ENCODE measurements at places on chromosomes 1 and 21.

DNA sequence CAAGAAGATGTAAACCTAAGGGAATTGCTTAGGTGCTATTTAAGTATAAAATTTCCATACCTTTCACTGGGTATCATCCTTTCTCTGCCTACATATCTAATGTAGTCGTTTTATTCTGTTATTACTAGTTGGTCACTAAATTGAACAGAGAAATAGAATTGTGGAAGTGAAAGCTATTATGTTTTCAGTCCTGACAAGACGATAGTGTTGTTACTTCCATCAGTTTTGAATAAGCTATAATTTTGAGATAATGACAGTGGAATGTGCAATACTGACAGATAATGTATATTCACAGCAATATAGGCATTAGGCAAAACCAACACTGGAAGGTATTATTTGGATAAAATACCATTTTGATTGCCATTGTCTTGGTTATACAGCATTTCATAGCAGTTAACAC is 181.8 kb downstream of the ADGRL2 start:
- no peak for DNase-seq

GRCh38 chr1:209732725-209733124 is 23.1 kb upstream of the TRAF3IP3 start:
- no peak for DNase-seq

GRCh38 chr1:18319099-18319498 is 161.6 kb upstream of the KLHDC7A start:
- no peak for DNase-seq

DNA sequence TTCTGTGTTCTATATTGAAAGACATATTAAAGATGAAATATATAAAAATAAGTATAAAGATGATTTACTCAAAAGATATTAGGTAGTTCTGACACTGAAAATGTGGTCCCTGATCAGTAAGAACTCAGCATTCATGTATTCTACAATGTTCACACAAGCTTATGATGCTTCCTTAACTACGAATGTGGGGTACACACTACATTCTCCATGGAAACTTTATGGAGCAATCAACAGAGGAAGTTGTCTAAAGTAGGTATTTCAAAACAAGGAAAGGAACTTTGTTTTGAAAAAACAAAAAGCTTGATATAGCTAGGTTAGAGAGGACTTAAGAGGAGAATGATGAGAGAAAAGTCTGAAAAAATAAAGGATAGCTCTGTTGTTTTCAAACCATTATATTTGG is 119.7 kb upstream of the RGS18 start:
- no peak for DNase-seq

- no peak for DNase-seq
Observed at GRCh38 chr1:28157894-28158293, 18.6 kb downstream of the PTAFR start.

- no peak for DNase-seq
Observed at GRCh38 chr1:18037651-18038050, 69.9 kb upstream of the IGSF21 start.

- DNase-seq: no peak
Observed at GRCh38 chr1:43370564-43370963, 2.8 kb upstream of the ELOVL1 start.

GRCh38 chr1:234214129-234214910 is 158.9 kb upstream of the COA6 start:
- no peak for DNase-seq

DNA sequence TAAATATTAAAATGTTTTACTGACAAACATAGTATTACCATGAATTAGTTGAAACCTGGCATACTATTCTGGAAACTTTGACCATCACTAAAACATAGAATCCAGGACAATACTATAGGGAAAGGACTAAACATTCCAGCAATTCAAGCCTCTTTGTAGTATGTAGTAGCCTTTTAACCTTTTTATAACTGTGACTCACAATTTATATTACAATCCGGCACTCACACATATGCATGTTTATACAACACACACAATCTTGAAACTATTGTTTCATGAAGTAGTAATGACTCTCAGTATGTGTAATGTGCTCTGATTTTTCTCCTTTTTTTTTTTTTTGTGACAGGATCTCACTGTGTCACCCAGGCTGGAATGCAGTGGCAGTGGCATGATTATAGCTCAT is 64.3 kb downstream of the ANKRD13C start:
- DNase-seq: no peak

DNA sequence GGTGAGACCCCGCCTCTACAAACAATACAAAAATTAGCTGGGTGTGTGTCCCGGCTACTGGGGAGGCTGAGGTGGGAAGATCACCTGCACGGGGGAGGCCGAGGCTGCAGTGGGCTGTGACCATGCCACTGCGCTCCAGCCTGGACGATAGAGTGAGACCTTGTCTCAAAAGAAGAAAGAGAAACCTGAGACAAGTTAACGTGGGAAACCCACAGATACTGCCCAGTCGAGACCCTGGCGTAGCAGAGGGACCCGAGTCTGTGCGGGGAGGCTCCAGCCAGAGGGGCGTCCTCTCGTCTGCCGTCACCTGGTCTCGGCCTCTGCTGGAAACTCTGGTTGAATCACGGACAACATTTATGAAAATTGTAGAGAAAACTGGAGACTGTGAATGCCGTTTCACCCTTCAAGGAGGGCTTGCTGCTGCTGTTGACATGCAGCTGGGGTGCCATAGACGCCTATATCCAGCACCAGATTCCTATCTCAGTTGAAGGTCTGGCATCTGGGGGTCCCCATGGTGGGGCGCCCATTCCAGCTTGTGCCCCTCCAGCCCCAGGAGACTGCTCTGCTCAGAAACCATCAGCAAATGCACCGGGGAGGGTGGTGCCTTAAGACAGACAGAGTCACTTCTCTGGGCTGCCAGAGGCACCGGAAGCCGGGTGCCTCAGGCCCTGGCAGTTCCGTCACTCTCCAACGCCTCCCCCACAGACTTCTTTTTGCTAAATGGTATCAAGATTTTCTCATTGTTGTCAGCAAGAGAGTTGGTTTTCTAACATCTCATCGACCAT is 13.6 kb upstream of the CDK11B start:
- no peak for DNase-seq

DNA sequence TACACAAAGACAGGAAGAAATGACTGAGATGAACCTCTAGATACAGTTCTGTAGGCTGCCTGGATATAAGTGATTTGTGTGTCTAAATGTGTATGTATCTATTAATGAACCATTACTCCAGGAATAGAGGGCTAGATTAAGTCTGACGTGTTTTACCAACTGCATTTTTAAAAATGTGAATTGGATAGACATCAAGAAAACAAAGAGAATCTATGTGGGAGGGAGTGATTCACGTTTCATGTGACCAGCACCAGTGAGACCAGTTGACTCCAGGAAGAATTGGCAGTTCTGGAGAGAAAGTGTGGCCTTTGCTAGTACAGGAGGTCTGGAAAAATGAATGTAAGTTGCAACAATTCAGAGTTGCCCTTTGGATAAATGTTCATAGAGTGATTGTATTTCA is 53.4 kb upstream of the RGS21 start:
- no peak for DNase-seq

DNA sequence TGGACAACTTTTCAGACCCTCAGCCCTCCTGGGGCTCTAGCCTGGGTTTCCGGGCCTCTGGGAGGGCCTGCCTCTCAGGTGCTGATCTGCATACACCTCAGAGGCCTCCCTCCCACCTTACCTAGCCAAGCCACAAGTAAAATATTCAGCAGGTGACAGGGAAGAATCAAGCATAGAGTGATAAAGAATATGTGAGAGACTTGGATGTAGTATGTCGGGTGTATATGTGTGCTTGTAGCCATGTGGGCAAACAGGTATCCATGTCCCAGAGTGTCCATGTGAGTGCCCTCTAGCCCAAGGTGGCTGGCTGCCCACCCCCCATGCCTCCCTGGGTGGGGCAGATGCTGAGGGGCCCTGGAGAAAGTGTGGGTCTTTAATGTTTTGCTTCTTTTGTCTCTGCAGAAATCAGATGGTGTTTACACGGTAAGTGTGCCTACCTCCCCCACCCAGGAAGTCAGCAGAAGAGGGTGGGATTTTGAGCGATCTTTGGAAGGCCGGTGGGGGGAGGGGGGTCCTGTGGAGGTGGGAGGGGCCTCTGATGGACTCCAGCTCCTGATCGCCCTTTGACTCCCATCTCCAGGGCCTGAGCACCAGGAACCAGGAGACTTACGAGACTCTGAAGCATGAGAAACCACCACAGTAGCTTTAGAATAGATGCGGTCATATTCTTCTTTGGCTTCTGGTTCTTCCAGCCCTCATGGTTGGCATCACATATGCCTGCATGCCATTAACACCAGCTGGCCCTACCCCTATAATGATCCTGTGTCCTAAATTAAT is 3.4 kb downstream of the FCER1G start:
- no peak for DNase-seq

DNA sequence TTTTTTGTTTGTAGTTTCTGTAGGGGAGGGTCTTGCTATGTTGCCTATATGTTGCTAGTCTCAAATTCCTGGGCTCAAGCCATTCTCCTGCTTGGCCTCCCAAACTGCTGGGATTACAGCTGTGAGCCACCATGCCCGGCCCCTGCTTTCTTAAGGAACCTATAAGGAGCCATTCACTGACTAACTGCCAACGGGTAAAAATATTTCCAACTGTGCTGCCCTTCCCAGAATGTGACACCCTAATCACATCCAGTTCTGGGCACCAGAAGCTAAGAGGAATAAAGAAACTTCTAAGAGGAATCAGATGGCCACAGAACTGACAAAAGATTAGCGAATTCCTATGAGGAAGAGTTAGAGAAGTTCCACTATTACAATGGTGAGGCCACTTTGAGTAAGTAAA is 6.4 kb downstream of the SYPL2 start:
- DNase-seq: no peak

DNA sequence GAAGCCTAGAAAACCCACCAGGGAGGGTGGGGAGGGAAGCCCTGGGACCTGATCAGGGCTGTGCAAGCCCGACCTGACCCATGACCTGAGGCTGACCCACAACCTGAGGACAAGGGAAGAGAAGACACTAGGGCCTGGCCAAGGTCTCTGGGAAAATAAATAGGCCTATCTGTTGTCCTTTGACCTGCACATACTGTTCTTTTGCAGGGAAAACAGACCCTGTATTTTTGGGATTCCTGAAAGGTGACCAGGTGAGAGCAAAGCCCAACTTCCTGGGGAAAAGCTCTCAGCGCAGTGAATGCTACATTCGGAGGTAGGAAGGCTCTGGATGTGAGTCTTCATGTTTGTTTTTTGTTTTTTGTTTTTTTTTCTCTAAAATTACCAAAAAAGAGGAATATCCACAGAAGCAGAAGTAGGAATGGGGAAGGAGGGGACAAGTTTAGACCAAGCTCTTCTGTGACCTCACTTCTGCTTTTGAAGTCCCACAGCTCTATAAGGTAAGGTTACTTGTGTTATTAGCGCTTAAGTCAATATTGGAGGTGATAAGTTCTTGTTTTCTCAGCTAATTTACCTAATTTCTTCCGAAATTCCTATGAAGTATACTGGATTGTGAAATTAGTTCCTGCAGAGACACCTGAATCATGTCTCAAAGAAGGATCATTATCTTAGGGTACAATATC is 26.2 kb upstream of the LYST start:
- DNase-seq: no peak

DNA sequence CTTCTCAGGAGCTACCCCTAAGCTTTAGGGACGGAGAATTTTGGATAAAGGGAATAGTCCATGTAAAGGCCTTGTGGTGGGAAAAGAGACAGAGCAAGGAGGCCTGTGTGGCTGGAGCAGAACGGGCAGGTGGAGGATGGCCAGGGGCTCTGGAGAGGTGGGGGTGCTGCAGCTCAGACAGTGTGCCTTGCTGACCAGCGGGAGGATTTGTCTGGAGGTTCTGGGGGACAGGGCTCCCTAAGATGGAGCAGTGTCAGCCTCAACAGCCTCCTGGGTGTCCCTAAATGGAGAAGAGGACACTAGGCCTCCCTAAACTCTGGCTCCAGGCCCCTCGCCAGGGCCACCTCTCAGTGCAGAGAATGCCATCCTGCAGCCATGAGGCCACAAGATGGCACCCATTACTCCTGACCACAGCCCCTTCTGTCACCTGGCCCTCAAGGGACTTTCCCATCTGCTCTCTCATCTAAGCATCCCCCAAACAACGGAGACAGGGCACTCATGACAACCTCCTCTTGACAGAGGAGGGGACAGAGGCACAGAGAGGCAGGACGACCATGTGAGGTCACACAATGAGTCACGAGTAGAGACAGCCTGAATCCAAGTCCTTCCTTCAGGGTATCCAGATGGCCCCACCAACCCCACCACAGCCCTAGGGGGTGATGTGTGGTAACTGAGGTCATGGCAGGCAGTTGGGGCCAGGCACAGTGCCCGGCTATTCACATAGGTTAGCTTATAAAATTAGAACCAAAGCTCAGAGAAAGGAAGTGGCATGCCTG is 94.7 kb downstream of the DMRTB1 start:
- DNase-seq: no peak

Measured in NCI-H2171 (cell line).